ENCODE measurements at places on chromosomes 7 and 10.

- DNase-seq = no peak
These were observed 32.3 kb downstream of the UPF2 start for GRCh38 chr10:12010353-12010752.

- DNase-seq = no peak
These were observed 36.3 kb upstream of the PPP1R3A start for GRCh38 chr7:113955157-113955556.

- DNase-seq = no peak
These were observed 805 bp upstream of the WDFY4 start for GRCh38 chr10:48683868-48684267.

- no peak for DNase-seq
These were observed 5.1 kb downstream of the BICC1 start for GRCh38 chr10:58517491-58518355.

All from T47D (cell line).